ENCODE measurements at places on chromosomes 1 and 21. TPM values are rescaled to one million over a fixed set of nuclear protein-coding genes. Genes with fewer than 3 reads are reported as not detected.

The HLX gene
- 1.4 TPM for total RNA-seq

The CDC7 gene
- total RNA-seq = 1.2 TPM

The IFNGR2 gene
- total RNA-seq = 48.8 TPM

The TRIM67 gene
- total RNA-seq = not detected

The GNAT2 gene
- under 0.01 TPM for total RNA-seq

The SLC25A44 gene
- total RNA-seq = 9.3 TPM

The PKP1 gene
- under 0.01 TPM for total RNA-seq

The GRIK1 gene
- total RNA-seq = 0.20 TPM

The FAM72B gene
- 1.5 TPM for total RNA-seq

DNA sequence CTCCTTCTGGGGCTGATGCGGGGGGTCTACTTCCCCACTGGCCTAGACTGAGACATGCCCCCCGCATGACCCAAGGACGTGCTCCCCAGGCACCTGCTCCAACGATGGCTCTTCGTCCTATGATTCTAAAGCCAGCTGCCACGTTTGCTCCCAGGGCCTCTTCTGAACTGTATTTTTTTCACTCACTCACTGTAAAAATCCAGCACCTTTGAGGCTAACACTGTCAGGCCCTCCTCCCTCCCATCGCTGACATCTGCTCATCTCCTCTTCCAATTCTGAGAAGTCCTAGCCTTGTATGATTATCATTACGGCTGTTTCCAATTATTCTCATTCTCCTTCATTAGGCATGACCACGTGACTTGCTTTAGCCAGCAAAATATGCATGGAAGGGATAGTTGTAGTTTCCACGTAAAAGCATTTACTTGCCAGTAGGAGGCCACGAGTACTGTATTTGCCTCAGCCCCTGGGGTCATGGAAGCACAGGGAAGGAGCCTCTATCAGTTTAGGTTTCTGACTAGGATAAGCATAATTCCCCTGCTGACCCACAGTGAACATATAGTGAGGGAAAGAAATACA is 19.1 kb upstream of the EDN2 start:
- no peak for DNase-seq

- no peak for DNase-seq
Measured at GRCh38 chr1:156497743-156498431, 2.7 kb downstream of the MEF2D start.

DNA sequence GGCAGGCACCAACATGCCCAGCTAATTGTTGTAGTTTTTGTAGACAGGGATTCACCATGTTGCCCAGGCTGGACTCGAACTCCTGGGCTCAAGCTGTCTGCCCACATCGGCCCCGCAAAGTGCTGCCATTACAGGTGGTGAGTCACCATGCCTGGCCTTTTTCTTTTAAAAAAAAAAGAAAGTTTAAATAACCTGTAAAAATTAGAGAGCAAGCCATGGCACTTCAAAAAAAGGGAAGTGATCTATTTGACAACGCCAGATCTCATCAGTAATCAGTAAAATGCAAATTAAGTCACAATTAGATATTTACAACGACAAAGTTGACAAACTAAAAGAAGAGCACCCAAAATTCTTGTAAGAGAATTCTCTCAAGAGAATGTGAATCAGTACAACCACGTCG is 2.9 kb upstream of the RBBP5 start:
- no peak for DNase-seq

DNA sequence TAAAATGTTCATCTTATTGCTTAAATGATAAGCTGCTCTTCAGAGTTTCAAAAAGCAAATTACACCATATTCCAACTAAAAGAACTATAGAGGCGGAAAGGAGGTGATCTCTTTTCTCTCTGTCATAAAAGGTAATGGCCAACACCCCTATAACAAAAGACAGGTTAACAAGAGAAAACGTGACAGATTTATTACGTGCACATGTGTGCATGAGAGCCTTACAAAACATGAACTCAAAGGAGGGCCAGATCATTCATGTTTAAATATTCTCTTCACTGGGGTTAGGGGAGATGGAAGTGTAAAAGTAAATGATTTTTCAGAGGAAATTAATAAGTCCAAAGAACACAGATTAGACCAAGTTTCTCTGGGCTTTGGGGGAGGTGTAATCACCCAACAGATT is 26.5 kb upstream of the FMO2 start:
- no peak for DNase-seq

- DNase-seq = no peak
Measured at GRCh38 chr1:185531838-185532237, 202.4 kb upstream of the HMCN1 start.

GRCh38 chr1:92376345-92376744 is 77.5 kb downstream of the RPAP2 start:
- peak; percentile 57 for DNase-seq

- no peak for DNase-seq
Measured at GRCh38 chr1:186225096-186225495, 150.0 kb downstream of the TPR start.

- no peak for DNase-seq
Measured at GRCh38 chr1:9604836-9605235, 16.1 kb downstream of the TMEM201 start.

DNA sequence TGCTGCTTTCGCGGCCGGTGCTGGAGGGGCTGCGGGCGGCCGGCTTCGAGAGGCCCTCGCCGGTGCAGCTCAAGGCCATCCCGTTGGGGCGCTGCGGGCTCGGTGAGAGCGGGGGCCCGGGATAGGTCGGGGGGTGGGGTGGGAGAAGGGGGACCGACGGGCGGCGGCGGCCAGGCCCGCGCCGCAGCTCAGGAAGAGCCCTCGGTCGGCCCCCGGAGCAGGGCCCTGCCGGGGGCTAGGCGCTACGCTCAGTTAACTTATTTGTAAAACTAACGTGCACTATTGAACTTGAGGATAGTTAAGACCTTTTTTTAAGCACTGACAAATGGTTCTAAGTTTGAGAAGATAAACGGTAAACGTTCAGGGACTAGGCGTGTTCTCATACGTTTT is 418 bp downstream of the DDX20 start:
- no peak for DNase-seq

- DNase-seq = no peak
Measured at GRCh38 chr1:223547316-223548114, 118.0 kb downstream of the CAPN8 start.

- DNase-seq = no peak
Measured at GRCh38 chr1:248782416-248783141, 27.0 kb upstream of the LYPD8 start.

GRCh38 chr21:32364387-32364786 is 28.4 kb downstream of the URB1 start:
- DNase-seq = peak; percentile 30

- no peak for DNase-seq
Measured at GRCh38 chr1:37006132-37006868, 28.0 kb downstream of the GRIK3 start.

DNA sequence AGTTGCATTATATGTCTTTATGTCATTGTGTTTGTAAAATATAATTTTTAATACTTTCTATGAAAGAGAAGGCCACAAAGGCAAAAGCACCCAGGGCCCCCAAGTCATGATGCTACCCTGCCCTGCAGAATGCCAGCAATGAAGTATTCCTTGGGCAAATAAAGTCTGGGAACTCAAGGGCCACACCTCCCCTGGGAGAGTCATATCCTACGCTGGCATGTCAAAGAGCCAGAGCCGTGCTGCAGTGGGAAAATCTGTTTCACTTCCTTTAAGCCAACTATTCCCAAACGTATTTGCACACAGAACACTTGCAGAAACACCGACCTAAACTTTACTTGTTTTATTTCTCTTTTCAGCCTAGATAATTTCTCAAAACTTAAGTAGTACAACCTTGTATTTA is 98.4 kb upstream of the KAZN start:
- DNase-seq = no peak

DNA sequence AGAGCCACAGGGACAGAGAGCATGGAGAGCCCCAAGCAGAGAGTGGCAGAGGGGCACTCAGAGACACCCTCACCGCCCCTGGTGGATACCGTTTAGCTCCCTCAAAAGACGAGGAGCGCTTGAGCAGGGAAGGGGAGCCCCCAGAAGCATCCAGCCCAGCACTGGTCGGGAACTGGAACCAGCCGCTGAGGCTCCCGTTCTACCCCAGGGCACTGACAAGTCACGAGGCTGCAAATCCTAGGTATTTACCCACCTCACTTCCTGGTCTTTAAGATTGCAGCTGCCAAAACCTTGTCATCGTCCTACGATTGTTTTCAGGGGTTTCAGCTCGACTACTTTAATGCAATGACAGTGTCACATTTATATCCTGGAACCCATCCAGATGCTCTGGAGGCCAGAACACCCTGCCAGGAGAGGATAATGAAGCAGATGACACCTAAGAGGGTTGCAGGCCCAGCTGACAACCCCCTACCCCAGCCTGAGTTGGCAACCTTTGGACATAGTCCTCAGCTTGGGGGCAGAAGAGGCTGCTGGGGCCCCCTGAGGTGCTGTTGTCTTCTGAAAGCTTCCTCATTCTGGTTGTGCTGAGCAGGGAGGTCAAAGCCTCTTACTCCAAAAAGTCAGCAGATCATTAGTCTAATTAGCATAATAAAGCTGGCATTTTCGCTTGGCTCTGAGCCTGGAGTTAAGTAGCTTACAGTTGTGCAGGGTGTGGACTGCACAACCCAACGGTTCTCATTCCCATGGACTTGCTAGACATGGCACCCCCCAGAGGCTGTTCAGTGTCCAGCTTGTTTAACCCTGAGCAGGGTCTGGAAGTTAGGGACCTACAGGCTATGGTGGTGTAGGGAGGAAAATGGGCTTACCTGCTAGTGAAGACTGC is 20.6 kb upstream of the BACE2 start:
- DNase-seq = no peak

DNA sequence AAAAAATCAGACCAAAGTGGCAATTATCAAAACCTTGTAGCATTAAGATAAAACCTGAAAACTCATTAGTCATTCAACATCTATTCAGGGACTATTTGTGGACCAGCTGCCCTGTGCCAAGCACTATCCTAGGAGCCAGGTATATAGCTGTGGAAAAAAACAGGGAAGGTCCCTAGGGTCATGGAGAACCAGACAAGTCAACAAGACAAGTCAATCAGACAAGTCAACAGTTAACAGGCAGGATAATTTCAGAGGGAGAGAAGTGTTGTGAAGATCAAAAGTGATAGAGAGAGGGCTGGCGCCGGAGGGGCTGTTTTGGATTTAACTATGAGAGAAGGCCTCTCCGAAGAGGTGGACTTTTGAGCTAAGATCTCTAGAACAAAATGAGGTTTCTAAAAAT is 3.3 kb upstream of the ATP1A4 start:
- DNase-seq = no peak

- no peak for DNase-seq
Measured at GRCh38 chr1:167674156-167674555, 44.1 kb downstream of the RCSD1 start.

GRCh38 chr1:222896630-222897526 is 82.0 kb downstream of the DISP1 start:
- DNase-seq = no peak

DNA sequence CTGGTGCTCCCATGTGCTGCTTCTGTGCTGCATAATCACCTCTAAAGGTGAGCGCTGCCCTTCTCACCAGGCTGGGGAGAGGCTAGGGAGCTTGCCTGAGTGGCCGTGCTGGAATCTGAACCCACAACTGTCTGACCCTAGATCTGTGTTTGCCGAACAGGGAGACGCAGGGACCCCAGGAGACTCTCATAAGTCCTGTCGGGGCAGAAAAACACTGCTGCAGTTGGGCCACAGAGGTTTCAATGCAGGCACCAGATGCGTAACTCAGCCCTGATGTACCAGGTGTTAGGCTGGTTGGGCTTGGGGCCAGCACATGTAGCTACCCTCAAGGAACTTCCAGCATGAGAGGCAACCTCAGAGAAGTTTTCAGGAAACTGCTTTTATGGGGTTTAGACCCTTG is 49.5 kb upstream of the DMRTB1 start:
- no peak for DNase-seq

DNA sequence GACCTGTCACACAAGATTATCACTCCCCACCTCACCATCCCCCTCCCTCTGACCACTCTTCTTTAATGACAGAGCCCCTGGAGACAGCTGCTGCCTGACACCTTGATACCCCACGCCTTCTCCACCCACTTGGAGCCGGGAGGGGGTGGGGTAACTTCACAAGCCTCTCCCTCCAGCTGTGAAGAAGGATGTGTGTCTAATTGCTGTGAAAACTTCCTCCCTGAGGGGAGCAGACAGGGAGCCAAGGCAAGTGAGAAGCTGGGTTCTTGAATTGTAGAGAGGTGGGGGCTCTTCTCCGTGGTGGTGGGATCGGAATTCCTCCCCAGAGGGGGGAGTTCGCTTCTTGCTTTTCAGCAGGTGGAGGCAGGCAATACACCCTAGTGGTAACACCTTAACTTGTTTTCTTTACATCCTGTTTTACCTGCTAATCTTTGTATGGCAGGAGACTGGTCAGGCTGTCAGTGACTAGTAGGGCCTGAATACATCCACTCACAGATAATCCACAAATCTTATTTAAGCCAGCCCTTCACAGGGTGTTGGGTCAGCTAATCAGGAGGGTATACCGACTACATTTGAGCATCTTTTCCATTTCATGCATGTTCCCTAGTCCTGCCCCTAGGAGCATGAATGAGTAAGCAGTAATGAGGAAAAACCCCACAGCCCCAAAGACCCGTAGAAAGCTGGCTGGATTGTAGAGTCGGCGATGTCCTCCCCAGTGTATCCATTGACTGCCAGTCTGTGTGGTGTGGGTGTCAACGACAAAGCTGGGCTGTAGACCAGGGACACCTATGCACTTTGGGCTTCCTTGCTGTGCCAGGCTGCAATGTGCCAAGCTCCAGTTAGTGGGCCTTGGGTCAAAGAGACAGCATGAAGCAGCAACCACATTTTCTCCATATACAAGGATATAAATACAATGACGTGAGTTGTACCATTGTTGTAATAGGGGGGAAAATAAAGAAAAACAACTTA is 57.3 kb downstream of the NFASC start:
- DNase-seq = no peak

- peak; percentile 31 for DNase-seq
Measured at GRCh38 chr1:219279017-219279770, 105.5 kb downstream of the LYPLAL1 start.

DNA sequence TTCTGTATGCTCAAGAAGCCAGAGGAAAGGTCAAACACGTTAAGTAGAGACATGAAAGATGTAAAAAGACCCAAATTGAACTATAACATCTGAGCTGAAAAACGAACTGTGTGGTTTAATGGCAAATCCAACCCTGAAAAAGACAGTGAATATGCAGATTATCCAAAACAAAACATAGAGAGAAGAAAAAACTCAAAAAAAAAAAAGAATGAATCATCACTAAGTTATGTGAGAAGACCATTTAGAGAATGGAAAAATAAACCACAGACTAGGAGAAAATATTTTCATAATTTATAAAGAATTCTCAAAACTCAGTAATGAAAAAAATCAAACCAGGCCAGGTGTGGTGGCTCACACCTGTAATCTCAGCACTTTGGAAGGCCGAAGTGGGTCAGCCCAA is 253.3 kb downstream of the PLPP3 start:
- no peak for DNase-seq

- no peak for DNase-seq
Measured at GRCh38 chr1:32769524-32770220, 47.5 kb downstream of the YARS1 start.
